Thoracic aorta (tissue), 2 donors: ENCODE measurements at places on chromosomes 4 and X.

GRCh38 chr4:120709991-120710390, 212.5 kb downstream of the PRDM5 start:
- H3K4me1 ChIP-seq: no peaks in the 10 kb centered on the region
- no peaks in the 10 kb centered on the region for H3K27me3 ChIP-seq
- DNase-seq: no peak
- H3K27ac ChIP-seq: no peak overlapping the region
- H3K4me3 ChIP-seq: no peak overlapping the region

- H3K36me3 ChIP-seq: peaks cover 31% of the 10 kb centered on the region
- H3K27me3 ChIP-seq: no peaks in the 10 kb centered on the region
- no peak overlapping the region for H3K4me3 ChIP-seq
These were observed 90.7 kb downstream of the CDS1 start for GRCh38 chr4:84673475-84674240.

- DNase-seq: no peak
- no peaks in the 10 kb centered on the region for H3K4me1 ChIP-seq
- no peak overlapping the region for H3K4me3 ChIP-seq
These were observed 47.0 kb upstream of the PGRMC1 start for GRCh38 chrX:119189115-119189514.

GRCh38 chr4:56690393-56690792, 9.3 kb upstream of the HOPX start:
- DNase-seq: no peak
- no peak overlapping the region for H3K27ac ChIP-seq
- no peak overlapping the region for H3K4me3 ChIP-seq
- H3K4me1 ChIP-seq: no peaks in the 10 kb centered on the region

DNA sequence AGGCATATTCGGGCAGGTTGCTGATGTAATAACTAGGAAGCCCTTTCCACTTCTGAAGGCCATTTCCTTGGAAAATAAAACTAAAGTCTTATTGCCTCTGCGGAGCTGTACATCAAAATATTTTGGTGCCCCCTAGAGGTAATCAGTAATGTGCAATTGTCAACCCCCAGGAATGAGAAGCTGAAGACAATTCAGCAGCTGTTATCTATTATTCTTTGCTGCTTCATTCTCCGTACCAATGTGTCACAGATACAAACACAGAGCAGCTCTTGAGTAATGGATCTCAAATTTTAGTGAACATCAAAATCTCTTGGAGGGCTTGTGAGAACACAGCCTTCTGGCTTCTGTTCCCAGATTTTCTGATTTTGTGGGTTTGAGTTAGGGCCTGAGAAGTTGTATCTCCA, 3.5 kb upstream of the SLIT2 start:
- no peaks in the 10 kb centered on the region for H3K36me3 ChIP-seq
- H3K27me3 ChIP-seq: no peaks in the 10 kb centered on the region
- no peaks in the 10 kb centered on the region for H3K4me1 ChIP-seq
- DNase-seq: no peak
- no peak overlapping the region for H3K27ac ChIP-seq

DNA sequence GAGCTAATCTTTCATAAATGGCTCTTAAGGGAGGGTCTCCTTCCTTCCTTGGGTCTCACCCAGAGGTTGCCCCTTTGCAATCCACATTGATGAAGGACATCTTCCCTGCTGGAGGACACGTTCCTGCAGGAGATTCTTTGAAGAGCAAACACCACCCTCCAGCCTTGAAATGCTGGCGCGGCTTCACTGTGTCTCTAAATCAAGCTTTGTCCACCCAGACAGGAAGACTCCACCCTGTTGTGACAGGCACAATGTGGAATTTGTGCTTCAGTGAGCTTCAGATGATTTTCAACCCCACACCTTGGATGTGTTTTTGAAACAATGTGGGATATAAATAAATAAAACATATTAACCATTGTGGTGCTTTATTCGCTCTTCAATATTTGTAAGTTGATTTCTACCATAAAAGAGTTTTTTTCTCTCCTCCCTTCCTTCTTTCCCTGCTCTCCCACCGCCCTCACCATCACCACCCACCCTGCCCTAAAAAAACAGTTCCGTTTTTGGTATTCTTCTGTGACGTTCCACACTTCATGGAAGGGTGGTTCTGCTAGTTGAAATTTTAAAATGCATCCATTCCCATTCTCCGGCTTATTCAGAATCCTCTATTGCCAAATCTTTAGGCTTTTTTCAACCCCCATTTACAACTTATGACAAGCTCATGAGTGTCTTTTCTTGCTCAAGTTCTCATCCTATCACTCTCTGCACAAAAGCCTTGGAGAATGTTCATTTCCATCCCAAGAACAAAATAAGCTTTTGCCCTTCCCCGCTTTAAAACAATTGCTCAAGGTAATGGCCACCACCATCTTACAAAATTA, 264.3 kb downstream of the RAPGEF2 start:
- no peak overlapping the region for H3K4me3 ChIP-seq
- no peak overlapping the region for H3K27ac ChIP-seq
- DNase-seq: no peak
- H3K4me1 ChIP-seq: no peaks in the 10 kb centered on the region

DNA sequence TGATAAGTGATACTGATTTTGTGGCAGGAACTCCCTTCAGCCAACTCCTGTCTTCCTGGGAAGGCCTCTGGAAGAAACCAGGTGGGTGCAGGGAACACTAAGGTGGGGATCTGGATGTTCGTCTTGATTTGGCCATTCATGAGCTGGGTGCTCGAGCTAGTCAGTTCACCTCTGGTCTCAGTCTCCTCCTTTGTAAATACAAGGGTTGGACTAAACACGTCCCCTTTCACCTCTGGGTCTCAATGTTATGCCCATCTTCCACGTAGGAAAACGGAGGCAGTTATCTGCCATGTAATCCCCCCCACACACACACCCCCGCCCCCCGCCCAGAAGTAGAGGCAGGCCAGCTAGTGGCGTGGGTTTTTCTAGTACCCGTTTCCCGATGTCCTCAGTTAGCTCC, 4.1 kb upstream of the RS1 start:
- no peak overlapping the region for H3K4me3 ChIP-seq
- H3K27ac ChIP-seq: no peak overlapping the region
- no peaks in the 10 kb centered on the region for H3K36me3 ChIP-seq
- H3K4me1 ChIP-seq: no peaks in the 10 kb centered on the region

GRCh38 chr4:121034017-121034416, 38.3 kb downstream of the NDNF start:
- no peak overlapping the region for H3K4me3 ChIP-seq
- no peaks in the 10 kb centered on the region for H3K27me3 ChIP-seq
- H3K36me3 ChIP-seq: no peaks in the 10 kb centered on the region
- H3K27ac ChIP-seq: no peak overlapping the region
- DNase-seq: no peak
- H3K4me1 ChIP-seq: no peaks in the 10 kb centered on the region

- H3K27ac ChIP-seq: peak overlapping the region; percentile 87
- peak; percentile 7 for DNase-seq
- peak overlapping the region; percentile 92 for H3K4me3 ChIP-seq
- no peaks in the 10 kb centered on the region for H3K27me3 ChIP-seq
- H3K4me1 ChIP-seq: peaks cover 5% of the 10 kb centered on the region
- H3K36me3 ChIP-seq: no peaks in the 10 kb centered on the region
These were observed 723 bp downstream of the TMEM192 start for GRCh38 chr4:165111906-165112367.

DNA sequence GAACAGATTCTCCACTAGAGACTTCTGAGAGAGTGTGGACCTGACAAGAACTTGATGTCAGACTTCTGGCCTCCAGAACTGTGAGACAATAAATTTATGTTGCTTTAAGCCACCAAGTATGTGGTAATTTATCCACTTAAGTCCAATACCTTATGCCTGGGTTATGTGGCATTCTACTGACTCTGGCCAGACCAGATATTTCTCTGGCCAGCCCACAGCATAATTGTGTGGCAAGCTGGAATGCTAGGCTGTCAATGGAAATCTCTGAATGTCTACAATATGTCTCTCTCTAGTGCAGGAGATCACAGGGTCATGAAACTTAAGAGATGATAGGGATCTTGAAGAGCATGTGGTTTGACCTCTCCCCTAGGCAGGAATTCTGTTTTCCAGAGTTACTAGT, 251.0 kb downstream of the ZNF674 start:
- no peak overlapping the region for H3K27ac ChIP-seq
- no peak for DNase-seq
- no peaks in the 10 kb centered on the region for H3K27me3 ChIP-seq
- H3K4me3 ChIP-seq: no peak overlapping the region
- H3K36me3 ChIP-seq: no peaks in the 10 kb centered on the region

DNA sequence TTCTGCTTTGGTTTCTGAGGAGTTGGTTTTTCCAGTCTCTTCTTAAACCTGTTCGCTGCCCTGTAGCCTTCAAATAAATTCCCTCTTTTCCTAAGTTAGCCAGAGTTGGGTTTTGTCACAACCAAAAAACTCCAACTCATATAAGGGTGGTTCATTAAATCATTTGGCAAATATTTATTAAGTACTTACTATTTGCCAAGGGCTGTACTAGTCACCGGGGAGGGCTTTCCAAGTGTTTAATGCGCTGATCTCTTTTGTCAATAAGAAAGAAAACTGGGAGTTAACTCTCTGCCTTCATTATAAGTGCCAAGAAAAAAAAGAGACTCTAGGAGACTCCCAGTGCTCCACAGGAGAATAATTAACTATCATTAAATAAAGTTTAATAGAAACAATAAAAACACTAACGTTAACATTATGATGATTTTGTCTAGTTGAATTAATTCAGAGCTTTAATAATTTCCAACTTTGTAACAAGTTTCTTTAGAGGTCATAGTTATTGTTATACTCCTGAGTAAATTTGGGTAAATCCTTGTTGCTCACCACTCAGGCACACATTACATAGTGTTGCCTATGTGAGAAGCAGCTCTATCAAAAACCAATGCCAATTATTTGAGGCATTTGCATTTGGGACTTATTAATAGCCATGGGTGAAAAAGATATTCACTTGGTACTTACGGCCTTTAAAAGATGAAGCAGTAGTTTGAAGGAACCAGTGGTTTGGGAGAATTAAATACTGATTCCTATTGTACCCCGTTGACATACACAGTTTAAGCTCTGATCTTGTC, 122.5 kb upstream of the TEX13D start:
- no peak for DNase-seq
- H3K36me3 ChIP-seq: no peaks in the 10 kb centered on the region
- H3K27ac ChIP-seq: no peak overlapping the region
- H3K4me3 ChIP-seq: no peak overlapping the region

GRCh38 chrX:153526042-153526441, 8.6 kb downstream of the ATP2B3 start:
- H3K27me3 ChIP-seq: no peaks in the 10 kb centered on the region
- H3K27ac ChIP-seq: no peak overlapping the region
- H3K4me1 ChIP-seq: no peaks in the 10 kb centered on the region
- no peak for DNase-seq
- no peaks in the 10 kb centered on the region for H3K36me3 ChIP-seq

DNA sequence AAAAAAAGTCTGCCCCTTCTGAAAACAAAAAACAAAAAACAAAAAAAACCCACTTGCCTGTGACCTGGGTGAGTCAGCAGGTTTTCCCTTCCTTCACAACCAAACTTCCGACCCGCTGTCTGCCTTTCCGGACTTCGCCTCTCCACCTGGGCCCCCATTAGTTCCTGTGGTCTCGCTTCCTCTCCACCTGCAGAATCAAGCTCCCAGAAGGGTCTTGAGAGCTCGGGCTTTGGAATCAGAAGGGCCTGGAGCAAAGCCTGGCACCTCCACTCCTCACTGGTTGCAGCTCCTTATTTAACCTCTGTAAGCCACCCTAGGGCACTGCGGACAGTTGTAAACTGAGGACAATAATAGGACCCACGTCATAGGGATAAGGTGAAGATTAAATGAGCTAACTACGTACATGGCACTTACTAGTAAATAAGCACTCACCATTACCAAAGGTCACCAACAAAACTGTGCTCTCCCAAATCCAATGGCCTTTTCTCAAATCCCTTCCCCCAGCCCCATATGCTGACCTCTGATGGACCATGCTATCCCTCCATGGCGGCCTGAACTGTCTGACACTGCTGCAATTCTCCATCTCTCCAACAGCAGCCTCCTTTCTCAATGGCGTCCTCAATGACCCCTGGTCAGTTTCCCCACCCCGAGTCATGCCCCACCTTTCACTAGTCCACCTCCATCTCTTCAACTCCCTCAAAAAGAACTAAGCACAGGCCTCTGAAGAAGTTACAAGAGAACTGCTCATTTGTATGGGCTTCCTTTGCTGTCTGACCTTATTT, 64.2 kb downstream of the IRF2 start:
- no peak for DNase-seq
- no peak overlapping the region for H3K27ac ChIP-seq
- no peak overlapping the region for H3K4me3 ChIP-seq
- H3K36me3 ChIP-seq: peaks cover 17% of the 10 kb centered on the region
- peaks cover 5% of the 10 kb centered on the region for H3K4me1 ChIP-seq

- H3K4me1 ChIP-seq: no peaks in the 10 kb centered on the region
- no peak overlapping the region for H3K4me3 ChIP-seq
- H3K36me3 ChIP-seq: no peaks in the 10 kb centered on the region
- no peaks in the 10 kb centered on the region for H3K27me3 ChIP-seq
These were observed 229.0 kb downstream of the PPARGC1A start for GRCh38 chr4:23660865-23661264.

- H3K4me1 ChIP-seq: no peaks in the 10 kb centered on the region
- no peak overlapping the region for H3K27ac ChIP-seq
- no peaks in the 10 kb centered on the region for H3K27me3 ChIP-seq
- no peaks in the 10 kb centered on the region for H3K36me3 ChIP-seq
- no peak for DNase-seq
These were observed 7.7 kb upstream of the F11 start for GRCh38 chr4:186258216-186258811.

- no peaks in the 10 kb centered on the region for H3K27me3 ChIP-seq
- H3K4me1 ChIP-seq: no peaks in the 10 kb centered on the region
- H3K27ac ChIP-seq: no peak overlapping the region
- DNase-seq: no peak
These were observed 69.0 kb downstream of the ATOH1 start for GRCh38 chr4:93897559-93897958.

DNA sequence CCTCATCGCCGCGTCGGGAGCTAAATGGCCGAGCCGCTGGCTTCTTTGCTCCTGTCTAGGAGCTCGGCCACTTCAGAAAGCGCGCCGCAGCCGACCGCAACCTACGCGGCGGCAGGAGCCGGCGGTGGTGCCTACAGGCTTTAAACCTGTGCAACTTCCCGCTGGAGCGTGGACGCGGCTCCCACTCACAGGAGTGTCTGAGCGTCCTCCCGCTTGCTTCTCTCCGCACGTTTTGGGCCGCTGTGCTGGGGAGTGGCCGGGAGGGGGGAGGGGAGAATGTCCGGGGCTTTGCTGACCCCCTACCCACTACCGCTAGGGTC, 1.0 kb downstream of the NHSL2 start:
- no peak overlapping the region for H3K27ac ChIP-seq
- H3K27me3 ChIP-seq: no peaks in the 10 kb centered on the region
- no peaks in the 10 kb centered on the region for H3K36me3 ChIP-seq
- no peak for DNase-seq

GRCh38 chr4:113209652-113210320, 160.3 kb downstream of the ANK2 start:
- H3K36me3 ChIP-seq: no peaks in the 10 kb centered on the region
- no peaks in the 10 kb centered on the region for H3K27me3 ChIP-seq
- H3K27ac ChIP-seq: no peak overlapping the region
